ENCODE measurements at places on chromosomes 16 and 17. TPM values are rescaled to one million over a fixed set of nuclear protein-coding genes. Genes with fewer than 3 reads are reported as not detected.

PKD1 gene
- total RNA-seq = 82.1 TPM

C17orf78 gene
- not detected for total RNA-seq

GPR179 gene
- total RNA-seq = not detected

MT3 gene
- total RNA-seq = not detected

C16orf82 gene
- not detected for total RNA-seq

ABCC6 gene
- total RNA-seq = not detected

MFAP4 gene
- not detected for total RNA-seq

CCL14 gene
- 11.5 TPM for total RNA-seq

PIK3R5 gene
- not detected for total RNA-seq

ZSCAN10 gene
- total RNA-seq = not detected

QRICH2 gene
- 3.1 TPM for total RNA-seq

VWA3A gene
- total RNA-seq = not detected

RAC3 gene
- total RNA-seq = 13.1 TPM

KCNH4 gene
- total RNA-seq = 0.19 TPM

KCNJ12 gene
- total RNA-seq = 0.06 TPM

SUZ12 gene
- total RNA-seq = 36.5 TPM

KCNAB3 gene
- total RNA-seq = 0.49 TPM

SGCA gene
- not detected for total RNA-seq

RGS11 gene
- total RNA-seq = 0.81 TPM

LGALS9B gene
- total RNA-seq = not detected

EPOP gene
- 0.63 TPM for total RNA-seq

DHX38 gene
- 144 TPM for total RNA-seq

KRTAP16-1 gene
- total RNA-seq = not detected

EME1 gene
- total RNA-seq = 2.9 TPM

CHCT1 gene
- not detected for total RNA-seq

WSCD1 gene
- 27.6 TPM for total RNA-seq
